ENCODE measurements at places on chromosomes 6 and 20. TPM values are rescaled to one million over a fixed set of nuclear protein-coding genes. Genes with fewer than 3 reads are reported as not detected.

Gene WFDC5
- not detected for polyA plus RNA-seq

DNA sequence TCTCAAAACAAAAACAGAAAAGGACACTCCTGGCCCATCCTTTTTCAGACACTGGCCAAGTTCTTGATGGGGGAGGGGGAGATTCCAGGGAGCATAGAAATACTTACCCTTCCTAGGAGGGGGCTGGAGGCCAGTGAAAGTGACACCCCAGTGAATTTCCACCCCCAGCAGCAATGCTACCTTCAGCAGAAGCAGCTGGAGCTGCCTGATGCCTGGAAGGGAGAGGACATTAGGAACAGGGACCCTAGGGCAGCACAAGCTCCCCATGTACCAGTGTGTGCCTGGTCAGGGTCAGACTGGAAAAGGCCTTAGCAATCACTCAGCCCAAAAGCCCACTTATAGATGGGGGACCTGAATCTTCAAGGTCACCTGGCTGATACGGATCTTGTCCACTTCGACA lies 2.4 kb downstream of the MICAL1 start:
- no peak for DNase-seq

DNA sequence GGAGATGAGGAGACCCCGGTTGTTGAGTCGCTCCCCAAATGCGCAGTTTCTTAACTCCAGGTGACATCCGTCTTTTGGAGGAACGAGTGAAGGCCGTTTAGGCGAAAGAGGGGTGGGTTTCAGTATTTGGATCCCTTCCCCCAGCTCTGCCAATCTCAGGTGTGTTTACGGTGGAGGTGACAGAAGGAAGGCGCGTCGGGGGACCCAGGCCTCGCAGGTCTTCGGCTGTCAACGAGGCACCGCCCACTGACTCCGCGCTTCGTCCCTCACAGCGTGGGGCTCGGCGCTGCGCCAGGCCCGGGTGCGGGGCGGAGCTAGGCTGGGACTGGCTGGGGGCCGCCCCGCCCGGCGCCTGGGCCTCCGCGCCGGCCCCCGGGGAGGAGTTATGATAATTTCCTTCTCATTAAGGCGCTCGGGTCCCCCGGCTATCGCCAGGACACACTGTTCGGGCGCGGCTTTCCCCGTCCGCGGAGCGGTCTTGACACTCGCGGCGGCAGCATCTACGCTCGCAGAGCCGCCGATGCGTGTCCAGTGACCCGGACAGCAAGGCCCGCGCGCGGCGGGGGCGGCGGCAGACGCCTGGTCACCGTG lies at the start of gene TFAP2C:
TFAP2C (plus strand) TSS at position 434 of the 591 bp plus-strand sequence. CDS start 239 bp downstream, outside the sequence.
- no peak for DNase-seq

Gene LYRM2
- polyA plus RNA-seq = 45.6 TPM

Gene CHRNA4
- 19.1 TPM for polyA plus RNA-seq

Measured in renal pelvis (tissue), 12 donors.